ENCODE measurements at places on chromosomes 2 and 18.

GRCh38 chr2:47134386-47135090, 20.6 kb downstream of the STPG4 start:
- no peak for DNase-seq

DNA sequence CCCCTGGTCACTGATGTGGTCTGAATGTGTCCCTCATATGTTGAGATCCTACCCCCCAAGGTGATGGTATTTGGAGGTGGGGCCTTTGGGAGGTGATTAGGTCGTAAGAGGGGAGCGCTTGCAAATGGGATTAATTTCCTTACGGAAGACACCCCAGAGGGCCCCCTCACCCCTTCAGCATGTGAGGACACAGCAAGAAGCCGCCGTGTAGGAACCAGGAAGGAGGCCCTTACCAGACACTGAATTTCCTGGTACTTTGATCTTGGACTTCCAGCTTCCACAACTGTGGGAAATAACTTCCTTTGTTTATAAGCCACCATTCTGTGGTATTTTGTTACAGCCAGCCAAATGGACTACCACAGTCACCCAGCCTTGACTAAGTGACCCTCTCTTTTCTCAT, 35.9 kb downstream of the NCK2 start:
- DNase-seq = no peak

DNA sequence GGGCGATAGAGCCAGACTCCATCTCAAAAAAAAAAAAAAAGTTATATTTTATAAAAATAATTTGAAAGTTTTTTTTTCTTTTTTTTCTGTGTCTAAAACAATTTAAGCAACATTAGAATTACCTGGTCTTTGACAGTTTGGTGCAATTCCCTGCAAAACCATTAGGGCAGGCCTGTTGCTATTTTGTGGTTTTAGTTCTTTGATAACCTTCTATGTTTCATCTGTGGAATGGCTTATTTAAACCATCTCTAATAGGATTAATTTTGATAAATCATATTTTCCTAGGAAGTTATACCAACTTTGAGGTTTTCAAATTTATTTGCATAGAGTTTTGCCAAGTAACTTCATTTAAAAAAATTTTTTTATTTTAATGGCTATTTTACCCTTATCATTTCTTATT, 141.2 kb upstream of the TWIST2 start:
- no peak for DNase-seq

DNA sequence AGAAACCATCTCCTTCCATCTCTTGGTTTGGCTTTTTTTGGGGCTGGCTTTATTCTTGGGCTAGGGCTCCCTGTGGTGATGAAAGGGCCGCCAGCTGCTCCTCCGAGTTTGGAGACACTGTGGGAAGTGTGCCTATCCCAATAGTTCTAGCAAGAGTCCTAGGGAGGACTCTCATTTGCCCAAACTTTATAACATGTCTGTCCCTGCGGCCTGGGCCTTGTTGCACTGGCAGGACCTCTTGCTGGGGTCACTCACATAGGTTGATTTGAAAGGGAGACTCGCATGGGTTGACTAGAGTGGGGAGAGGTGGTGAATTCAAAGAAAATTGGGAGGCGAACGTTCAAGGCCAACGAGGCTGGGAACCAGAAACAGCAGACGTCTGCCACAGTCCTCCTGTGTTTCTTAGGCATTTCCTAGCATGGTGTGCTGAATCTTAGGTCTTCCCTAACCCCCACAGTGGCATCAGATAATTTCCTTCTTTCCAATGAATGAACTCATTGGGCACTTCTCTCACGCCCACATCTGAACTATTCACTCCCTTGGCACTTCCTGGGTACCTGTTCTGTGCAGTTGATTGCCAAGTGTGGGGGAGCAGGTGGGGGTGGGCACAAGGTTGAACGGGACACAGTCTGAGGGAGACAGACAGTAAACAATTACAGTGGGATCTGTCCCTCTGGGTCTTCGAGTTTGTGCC, 26.8 kb downstream of the NIFK start:
- DNase-seq = no peak

DNA sequence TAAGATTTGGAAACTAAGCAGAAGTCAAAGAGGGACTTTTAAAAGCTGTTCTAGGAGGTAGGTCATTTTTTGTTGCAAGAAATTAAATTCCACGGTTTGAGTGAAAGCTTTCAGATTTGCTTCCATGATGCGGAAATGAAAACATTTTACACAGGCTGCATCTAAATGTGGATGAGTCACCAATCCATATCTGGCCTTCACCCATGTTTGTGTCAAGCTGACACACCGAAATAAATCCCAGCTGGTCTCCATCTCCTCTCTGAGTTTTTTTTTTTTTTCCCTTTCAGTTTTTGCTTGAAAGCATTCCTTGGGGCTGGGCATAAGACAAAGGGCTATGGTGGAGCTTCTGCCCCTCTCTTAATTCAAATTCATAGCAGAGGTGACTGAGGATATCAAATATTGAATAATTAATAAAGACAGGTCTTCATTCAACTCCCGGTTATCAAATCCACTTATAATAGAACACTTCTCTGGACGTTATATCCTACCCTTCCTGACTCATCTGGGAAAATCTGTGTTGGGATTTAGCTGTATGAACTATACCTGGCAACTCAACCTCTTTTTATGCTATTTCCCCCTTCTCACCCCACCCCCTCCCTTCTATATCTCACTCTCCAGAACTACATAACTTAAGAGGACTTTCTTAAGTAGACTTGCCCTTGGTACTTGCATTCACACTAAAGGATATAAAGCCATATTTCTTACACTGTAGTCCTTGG, 558.3 kb upstream of the GCFC2 start:
- no peak for DNase-seq

- DNase-seq = no peak
Observed at GRCh38 chr2:198167346-198167745, 363.0 kb downstream of the PLCL1 start.

DNA sequence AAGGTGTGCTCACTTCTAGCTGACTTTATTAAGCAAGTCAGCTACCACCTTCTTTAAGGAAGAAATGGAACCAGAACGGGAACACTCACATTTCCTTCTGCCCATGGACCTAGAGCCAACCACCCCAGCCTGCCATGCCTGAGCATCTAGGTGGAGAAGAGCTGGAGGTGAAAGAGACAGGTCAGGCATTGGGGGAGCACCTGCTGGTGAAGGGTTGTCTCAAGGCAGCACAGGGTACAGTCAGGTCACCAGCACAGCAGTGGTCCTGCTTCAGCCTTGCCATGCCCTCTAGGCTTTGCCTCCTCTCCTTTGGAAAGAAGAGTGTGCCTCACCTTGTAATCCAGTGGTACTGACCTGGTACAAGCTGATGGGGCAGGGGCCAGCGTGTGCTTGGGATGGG, 107.9 kb downstream of the KCNF1 start:
- DNase-seq = no peak
